ENCODE measurements at places on chromosomes 5 and 9.

DNA sequence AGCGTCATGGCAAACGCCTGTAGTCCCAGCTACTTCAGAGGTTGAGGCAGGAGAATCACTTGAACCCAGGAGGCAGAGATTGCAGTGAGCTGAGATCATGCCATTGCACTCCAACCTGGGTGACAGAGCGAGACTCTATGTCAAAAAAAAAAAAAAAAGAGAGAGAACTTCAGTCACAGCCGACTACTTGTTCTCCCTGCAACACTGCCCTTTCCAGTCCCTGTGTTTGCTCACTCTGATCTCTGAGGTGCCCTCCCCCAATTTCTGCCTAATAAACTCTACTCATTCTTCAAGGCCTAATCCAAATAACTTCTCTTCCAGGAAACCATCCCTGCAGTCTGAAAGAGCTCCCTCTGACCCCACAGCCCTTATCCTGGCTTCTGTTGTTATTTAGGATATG, 28.1 kb downstream of the GFRA3 start:
- no peak for DNase-seq

GRCh38 chr9:123922911-123923310, 7.0 kb downstream of the DENND1A start:
- DNase-seq: no peak

DNA sequence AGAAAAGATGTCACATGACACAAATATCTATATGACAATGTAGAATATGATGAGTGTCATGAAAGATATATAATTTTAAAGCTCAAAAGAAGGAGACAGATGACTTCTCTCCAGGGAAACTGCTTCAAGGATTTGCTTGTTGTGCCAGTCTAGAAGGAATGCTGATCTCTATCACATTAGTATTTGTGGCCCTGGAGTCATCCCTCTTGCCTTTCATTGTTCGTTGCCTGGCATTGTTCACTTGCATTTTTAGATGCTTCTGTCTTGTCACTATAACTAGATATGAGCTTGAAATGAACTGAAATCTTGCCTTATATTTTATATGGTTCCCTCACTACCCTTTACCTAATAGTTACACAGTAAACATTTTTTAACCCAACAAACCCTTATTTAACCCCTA, 207.5 kb downstream of the ZNF608 start:
- no peak for DNase-seq

- no peak for DNase-seq
These were observed 142.5 kb upstream of the RETREG1 start for GRCh38 chr5:16759147-16759773.

DNA sequence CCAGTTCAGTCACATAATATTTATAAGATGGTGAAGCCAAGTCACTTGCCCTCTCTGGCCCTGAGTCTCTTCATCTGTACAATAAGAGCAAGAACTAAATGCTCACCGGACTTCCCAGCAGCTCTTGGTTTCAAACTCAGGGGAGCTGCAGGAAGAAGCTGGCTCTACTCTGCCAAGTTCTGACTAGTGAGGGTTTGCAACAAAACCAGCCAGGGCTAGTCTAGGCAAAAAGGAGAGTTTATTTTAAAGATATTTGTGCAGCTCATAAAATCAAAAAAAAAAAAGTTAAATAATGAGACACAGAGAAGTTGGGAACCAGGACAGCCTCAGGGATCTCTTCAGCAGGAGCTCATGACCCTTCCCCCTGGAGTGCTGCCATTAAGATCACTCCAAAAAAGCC, 107.3 kb downstream of the DOCK2 start:
- no peak for DNase-seq

DNA sequence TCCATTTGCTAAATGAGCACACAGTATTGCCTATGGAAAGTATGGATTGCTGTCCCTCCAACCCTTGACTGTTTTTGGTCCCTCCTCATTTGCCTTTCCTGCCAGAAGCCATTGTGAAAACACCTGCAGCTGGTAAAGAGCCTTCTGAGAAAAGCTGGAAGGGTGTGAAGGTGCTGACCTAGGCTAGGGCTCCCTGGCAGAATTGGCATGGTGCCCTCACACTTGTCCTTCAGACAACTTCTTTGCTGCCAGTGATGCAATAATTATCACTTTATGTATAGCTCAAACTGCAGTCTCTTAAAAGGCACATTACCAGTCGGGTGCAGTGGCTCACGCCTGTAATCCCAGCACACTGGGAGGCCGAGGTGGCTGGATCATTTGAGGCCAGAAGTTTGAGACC, 4.2 kb downstream of the TXNDC15 start:
- DNase-seq: no peak

GRCh38 chr5:164073081-164073480, 567.7 kb downstream of the MAT2B start:
- DNase-seq: no peak

DNA sequence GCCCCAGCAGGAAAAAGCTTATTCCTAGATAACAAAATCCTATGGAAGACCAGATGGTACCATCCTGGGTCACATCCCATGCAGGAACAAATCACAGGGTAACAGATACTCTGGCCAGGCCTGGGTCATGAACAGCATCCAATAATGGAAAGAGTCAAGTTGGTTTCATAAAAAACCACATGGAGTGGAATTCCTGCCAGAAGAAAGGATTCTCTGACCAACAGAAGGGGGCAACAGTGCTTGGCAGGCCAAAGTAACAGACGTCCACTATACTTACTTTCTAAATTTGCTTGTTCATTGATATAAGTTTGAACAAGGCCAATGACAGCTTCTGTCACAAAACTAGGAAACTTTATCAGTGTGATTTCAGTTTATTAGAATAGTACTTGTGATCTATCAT, 273.5 kb downstream of the ARRDC3 start:
- DNase-seq: no peak

Data from tibial nerve (tissue), 4 donors.